T-cell (primary cell): ENCODE measurements at places on chromosomes 2 and 18.

GRCh38 chr2:47896450-47896968 is 9.8 kb downstream of the FBXO11 start:
- no peak for DNase-seq

DNA sequence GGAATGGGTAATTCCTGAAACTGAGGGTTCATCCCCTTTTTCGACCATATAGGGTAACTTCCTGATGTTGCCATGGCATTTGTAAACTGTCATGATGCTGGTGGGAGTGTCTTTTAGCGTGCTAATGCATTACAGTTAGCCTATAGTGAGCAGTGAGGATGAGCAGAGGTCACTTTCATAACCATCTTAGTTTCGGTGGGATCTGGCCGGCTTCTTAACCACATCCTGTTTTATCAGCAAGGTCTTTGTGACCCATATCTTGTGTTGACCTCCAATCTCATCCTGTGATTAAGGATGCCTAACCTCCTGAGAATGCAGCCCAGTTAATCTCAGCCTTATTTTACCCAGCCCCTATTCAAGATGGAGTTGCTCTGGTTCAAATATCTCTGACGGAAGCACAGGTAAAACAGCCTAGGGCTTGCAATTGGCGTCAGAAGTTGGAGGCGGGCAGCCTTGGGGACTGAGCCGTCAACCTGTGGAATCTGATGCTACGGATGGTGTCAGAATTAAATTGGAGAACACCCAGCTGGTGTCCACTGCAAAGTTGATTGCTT is 19.5 kb downstream of the RALBP1 start:
- DNase-seq, result no peak

DNA sequence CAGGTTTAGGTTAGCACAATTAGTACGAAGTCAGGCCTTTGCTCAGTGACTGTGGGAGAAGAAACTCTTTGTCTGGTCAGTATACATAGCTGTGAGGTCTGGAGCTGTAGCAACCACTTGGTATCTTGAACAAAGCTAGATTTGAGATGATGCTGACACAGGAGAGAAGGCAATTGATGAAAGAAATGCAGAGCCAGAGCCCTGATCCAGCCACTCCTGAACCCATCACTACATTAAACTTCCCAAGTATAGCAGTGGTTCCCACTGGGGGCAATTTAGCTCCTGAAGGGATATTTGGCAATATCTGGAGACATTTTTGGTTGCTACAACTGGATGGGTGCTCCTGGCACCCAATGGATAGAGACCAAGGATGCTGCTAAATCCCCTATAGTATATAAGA is 143.9 kb upstream of the SPRED2 start:
- DNase-seq, result no peak

DNA sequence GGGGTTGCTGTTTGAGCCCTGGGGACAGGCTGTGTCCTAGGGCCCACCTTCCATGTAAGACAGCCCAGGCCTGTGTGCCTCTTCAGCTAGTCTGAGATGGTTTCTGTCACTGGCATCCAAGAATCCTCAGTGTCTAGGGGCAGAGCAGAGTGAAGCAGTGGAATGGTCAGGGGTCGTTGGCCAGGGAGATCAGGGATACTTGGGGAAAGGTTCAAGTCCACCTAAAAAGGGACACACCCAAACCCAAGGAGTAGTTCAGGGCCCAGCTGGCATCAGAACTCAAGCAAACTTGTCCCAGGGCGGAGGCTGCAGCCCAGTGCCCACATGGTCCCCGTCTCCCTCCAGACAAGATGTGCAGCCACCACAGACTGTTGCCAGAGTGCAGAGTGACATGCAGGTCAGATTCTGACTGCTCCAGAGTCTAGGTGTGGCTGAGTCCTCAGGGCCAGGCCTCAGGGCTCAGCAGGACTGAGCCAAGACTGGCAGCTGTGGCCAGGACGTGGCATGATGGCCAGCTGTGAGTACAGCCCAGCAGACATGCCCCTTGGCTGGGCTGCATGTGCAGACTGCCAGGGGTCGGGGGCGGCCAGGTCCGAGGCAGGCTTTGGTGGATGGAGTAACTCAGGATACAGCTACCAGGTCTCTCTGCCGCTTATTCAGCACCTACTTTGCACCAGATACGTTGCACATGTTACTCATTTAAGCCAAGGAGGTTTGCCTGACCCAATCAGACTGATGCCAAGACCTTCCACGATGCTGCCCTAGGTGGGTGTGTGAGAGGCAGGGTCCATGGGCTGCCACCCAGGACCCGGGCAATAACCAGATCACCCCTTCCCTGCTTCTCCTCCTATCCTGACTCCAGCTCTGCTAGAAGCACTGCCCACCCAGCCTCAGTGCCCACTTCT is 146.6 kb downstream of the SMAD7 start:
- DNase-seq, result no peak

GRCh38 chr2:85806358-85807118 is 52.7 kb downstream of the ATOH8 start:
- no peak for DNase-seq
